HT-29 (cell line): ENCODE measurements at places on chromosomes 7 and 10.

- DNase-seq: no peak
These were observed 109.1 kb upstream of the PPIF start for GRCh38 chr10:79238158-79238520.

GRCh38 chr10:4127518-4128315, 342.7 kb upstream of the KLF6 start:
- peak; percentile 89 for DNase-seq

- DNase-seq: no peak
These were observed 5.1 kb downstream of the MSRB2 start for GRCh38 chr10:23100331-23101030.

DNA sequence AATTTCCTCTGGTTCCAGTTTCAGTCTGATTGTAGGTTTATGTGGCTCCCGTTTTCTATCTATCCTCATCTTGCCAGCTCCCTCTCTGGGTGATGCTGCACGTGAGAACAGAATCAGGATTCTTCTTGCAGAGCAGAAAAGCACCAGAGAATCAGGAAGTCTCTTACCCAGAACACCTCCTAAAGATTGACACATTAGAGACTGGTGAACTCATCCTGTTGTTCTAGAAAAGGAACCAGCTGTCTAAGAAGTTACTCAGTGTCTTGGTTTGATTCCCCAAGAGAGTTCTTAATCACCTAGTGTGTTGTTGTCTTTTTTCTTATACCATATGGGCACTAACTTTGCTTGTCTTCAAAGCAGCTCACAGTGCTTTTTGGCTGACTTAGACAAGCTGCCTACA, 152.4 kb downstream of the DGKI start:
- no peak for DNase-seq

DNA sequence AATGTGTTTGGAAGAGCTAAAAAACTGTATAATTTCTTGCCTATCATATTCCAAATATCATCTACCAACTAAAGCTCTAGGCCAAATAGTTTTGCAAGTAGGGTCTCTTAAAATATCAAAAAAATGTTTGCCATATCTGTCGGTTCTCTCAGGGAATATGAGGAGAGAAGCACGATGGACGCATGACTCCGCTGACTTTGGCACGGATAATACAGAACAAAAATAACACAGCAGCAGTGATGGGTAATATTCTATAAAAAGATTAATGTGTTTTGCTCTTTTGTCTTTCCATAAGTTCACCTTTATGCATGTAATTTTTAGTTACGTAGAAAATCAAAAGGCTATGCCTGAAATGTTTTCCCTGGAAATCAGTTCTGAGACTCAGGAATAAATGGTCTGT, 919 bp upstream of the IDI2 start:
- no peak for DNase-seq

- DNase-seq: no peak
These were observed 176.5 kb upstream of the KCTD7 start for GRCh38 chr7:66452165-66452564.

GRCh38 chr10:15814565-15814964, 45.7 kb downstream of the MINDY3 start:
- DNase-seq: no peak

DNA sequence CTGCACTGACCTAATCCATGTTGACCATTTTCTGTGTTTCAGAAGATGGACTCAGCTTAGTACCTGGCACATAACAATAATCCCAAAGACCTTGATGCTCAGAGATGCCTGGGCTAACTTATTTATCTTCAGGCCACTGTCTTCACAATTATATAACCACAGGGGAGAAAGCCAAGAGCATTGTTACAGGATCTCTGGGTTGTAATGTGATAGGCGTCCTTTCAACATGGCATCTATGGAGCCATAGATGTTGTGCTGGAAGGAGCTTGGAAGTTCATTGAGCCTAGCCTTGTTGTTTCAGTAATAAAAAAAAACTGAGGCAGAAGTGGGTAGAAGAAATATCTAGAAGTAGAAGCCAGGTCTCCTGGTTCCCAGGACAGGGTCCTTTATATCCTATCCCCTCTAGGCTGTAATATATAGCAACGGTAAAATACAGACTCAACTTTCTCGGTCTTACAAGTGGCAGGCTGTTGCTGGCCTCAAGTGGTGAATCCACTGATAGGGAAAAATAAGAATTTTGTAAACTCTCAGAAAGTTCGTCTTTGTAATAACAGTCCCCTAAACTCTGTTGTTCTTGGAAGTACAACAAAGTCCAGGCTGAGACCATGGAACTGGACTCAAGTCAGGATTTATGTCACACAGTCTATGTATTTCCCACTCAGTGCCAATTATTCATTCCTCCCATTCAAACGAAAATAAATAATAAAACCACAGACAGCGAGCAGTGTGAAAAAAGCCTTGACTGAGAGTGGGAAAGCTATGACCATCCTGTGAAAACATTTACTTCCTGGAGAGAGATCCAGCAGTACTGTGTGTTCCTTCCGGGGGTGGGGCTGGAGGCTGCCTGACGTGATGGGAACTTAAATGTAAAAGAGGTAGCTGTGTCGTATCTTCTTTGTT, 277.6 kb downstream of the REEP3 start:
- peak; percentile 42 for DNase-seq

DNA sequence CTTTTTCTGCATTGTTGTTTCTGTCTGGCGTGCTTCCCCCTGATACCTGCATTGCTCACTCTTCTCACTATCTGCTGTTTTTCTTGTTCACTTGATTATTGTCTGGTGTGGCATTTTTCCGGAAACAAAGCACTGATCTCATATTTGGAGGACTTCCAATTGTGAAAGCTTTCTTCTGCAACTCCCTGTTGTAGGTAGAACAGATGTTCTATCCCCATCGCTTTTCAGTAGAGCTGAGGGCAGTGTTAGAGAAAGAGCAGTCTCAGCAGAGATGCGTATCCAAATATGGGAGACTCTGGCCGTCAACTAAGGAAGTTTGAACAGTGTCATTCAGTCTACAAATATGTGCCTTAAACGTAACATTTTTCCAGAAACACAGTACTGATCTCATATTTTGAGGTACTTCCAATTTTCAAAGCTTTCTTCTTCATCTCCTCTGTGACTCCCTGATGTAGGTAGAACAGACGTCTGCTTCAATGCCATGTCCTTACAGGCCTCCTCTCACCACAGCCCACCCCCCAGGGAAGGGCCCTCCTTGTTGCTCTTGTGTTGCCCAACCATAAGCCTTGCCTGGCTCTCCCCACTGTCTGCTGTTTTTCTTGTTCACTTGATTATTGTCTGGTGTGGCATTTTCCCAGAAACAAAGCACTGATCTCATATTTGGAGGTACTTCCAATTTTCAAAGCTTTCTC, 27.1 kb upstream of the GJD4 start:
- DNase-seq: no peak

- no peak for DNase-seq
These were observed 410.1 kb downstream of the ARL4A start for GRCh38 chr7:13097499-13097898.

GRCh38 chr7:104604706-104605105, 276.3 kb downstream of the LHFPL3 start:
- DNase-seq: no peak

DNA sequence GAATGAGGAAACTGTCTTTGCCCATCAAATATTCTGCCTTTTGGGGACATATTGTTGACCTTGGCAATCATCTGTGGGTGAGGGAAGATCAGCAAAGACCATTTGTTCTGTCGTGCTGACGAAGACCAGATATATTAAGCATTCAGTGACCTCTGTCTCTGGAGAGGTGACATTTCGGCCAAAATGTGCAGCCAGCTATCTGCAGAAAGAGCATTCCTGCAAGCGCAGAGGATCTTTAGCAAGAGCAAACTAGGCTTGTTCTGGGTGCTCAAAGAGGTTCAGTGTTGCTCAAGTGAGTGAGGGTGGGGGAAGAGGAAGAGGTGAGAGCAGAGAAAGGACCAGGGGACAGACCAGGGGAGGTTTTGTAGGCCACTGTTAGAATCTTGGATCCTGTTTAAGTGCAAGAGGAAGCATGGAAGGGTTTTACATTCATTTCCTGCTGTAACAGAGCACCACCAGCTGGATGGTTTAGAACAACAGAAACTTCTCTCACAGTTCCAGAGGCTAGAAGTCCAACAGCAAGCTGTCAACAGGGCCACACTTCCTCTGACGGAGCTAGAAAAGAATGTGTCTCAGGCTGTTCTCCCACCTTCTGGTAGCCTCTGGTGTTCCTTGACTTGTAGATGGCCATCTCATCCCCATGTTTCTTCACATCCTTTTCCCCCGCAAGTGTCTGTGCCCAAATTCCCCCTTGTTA, 11.2 kb downstream of the C10orf120 start:
- peak; percentile 25 for DNase-seq

DNA sequence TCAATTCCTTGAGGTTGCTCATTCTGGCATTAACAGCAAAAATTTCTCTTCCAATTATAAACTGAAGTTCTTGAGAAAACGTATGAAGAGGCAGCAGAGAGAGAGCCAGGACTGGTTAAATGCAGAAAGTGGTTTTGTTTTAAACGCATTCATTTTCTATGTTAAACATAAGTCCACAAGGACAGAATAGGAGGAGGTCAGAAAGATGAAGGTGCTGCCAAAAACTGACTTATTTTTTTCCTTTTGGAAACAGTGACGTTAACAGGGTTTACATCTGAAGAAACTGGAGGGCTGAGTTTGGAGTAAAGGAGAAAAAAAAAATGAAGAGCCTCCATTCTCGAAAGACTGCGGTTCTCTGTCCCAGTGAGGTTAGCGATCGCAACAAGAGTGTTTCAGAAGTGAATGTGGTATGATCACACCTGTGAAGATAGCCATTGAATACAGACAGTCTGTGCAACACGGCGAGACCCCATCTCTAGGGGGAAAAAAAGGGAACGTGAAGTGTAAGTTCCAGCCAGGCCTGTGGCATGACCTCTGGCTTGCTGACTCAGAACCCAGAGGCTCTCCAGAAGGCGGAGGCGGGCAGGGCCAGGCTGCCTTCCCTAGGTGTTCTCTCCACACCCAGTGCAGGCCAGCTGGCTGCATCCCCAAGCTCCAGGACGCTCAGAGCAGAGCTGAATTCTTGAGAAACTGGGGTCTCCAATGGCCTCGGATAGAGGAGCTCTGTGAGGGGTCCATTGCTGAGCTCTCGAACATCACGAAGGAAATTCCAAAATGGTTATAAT, 84.0 kb downstream of the CHST15 start:
- DNase-seq: no peak

- DNase-seq: no peak
These were observed 36.0 kb downstream of the RHOBTB1 start for GRCh38 chr10:60908031-60908430.

DNA sequence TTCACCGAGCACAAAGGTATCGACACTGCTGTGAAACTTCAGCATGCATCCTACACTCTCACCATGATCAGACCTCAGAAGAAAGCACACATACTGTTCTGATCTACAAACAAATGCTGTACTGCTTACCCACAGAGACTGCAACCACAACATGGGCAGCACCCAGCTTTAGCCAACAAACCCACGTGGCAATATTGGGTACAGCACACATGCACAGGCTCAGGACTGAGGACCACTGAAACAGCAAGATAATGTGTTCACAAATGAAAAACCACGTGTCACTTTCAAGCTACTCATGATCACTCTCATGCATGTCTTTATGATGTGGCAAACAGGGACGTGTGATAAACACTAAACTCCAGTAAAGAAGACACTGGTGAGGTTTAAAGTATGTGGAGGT, 119.3 kb upstream of the PTN start:
- DNase-seq: no peak

DNA sequence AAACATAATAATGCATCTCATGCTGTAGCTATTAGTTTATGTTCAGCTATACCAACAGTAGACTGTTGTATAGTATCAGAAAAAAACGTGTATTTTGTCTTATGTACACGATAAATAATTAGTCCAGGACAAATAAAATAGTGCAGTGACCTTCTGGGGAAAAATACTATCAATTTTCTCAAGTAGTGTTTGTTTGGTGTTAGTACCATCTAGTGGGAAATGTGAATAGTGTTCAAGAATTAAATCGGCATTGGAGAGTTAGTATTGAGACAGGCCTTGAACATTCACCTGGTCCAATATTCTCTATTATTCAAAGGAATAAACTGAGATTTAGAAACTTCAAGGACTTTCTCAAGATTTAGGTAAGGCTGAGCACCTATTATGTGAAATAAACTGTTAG, 21.7 kb upstream of the OR2A5 start:
- peak; percentile 53 for DNase-seq

- DNase-seq: no peak
These were observed 79.7 kb downstream of the LRRC17 start for GRCh38 chr7:102992509-102992937.

DNA sequence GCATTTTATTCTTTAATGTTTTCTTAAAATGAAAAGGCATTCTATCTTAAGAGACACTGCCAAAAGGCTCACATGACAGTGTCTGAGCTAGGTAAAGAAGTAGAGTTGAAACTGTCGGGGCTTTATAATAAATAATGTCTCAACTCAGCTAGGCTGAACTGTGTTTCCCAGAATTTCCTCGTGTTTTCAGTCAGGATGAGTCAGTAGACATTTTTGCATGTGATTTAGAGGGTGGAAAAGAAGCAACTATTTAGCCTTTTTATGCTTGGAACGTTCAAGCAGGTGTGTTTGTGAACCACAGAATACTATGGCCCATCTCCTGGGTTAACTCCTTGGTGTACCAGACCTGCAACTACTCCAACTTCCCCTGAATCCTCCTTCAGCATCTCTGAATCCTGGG, 23.4 kb upstream of the LIPA start:
- no peak for DNase-seq

DNA sequence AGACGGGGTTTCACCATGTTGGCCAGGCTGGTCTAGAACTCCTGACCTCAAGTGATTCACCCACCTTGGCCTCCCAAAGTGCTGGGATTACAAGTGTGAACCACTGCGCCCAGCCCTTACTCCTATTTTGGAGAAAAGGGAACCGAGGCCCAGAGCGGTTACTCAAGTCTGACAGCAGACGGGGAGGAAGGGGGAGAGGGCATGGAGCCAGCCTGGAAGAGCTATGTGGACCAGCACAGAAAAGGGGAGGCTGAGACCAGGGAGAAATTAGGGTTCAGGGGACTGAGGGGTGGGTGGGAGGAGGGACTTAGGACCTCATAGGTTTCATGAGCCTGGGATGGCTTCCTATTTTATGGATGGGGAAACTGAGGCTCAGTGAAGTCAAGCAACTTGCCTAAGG, 1.5 kb downstream of the SFRP5 start:
- no peak for DNase-seq

DNA sequence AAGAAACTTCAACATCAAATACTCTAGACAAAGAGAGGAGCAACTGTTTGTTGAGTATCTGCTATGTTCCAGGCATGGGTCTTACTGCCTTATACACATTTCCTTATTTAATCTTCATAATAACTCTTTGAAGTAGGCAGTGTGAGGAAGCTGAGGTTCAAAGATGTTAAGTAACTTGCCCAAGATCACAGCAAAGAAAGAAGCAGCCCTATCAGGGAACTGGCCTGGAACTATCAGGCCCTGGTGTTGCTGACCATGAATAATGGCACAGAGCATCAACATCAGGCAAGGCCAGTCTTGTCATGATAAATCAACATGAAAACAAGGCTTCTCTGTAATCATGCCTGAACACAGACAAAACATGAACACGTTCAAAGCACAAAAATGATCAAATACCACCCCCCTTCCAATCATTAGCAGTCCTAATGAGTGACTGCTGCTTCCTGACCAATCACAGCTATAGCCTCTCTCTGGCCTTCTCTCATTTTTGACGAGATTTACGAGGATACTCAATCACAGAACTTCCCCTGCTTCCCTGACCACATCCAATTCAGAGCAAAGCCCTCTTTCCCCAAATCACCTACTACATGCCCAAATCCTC, 2.3 kb downstream of the GSDME start:
- DNase-seq: no peak

GRCh38 chr7:1019789-1020610, 24.3 kb upstream of the GPR146 start:
- no peak for DNase-seq

GRCh38 chr7:149615690-149616270, 118.2 kb upstream of the ZNF746 start:
- no peak for DNase-seq

GRCh38 chr7:43834463-43835251, 34.7 kb downstream of the MRPS24 start:
- peak; percentile 37 for DNase-seq
